NCI-H510A treated with DMSO at 0.1 percent for 48 hours (cell line): ENCODE measurements at places on chromosomes 7 and 10.

DNA sequence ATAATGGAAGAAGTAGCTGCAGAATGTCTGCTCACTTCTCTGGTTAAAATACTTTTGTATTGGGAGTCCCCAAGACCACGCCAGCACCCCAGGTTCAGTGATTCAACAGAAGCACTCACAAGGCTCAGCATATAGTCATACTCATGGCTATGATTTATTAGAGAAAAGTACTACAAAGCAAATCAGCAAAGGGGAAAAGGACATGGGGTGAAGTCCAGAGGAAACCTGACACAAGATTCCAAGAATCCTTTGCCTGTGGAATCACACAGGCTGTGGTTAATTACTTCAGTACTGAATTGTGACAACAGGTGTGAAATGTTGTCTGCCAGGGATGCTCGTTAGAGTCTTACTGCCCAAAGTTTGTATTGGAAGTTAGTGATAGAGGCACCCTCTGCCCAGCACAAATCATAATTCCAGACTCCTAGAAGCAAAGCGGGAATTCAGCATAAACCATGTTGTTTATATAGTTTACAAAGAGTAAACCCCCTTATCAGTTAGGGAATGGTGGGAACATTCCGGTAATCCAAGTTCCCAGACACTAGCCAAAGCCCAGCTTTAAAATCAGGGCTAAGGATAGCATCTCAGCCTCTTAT is 79.4 kb downstream of the HYCC1 start:
- DNase-seq = no peak

DNA sequence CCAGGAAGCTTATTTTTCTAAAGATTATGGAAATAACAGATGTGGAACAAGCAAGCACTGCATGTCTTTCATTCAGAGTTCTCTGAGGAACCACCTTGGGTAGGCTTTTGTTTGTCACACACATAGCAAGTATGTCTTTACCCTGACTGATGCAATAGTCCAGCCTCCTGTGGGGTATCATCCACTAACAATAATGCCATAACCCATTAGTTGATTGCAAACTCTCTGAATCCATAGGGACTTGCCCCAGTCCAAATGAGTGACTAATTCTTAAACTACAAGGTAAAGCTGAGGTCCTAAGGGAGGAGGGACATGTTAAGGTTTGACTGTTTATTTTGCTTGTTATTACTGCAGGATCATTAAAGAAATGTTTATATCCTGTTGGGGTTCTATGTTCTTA is 151.4 kb upstream of the PRPS1L1 start:
- no peak for DNase-seq

DNA sequence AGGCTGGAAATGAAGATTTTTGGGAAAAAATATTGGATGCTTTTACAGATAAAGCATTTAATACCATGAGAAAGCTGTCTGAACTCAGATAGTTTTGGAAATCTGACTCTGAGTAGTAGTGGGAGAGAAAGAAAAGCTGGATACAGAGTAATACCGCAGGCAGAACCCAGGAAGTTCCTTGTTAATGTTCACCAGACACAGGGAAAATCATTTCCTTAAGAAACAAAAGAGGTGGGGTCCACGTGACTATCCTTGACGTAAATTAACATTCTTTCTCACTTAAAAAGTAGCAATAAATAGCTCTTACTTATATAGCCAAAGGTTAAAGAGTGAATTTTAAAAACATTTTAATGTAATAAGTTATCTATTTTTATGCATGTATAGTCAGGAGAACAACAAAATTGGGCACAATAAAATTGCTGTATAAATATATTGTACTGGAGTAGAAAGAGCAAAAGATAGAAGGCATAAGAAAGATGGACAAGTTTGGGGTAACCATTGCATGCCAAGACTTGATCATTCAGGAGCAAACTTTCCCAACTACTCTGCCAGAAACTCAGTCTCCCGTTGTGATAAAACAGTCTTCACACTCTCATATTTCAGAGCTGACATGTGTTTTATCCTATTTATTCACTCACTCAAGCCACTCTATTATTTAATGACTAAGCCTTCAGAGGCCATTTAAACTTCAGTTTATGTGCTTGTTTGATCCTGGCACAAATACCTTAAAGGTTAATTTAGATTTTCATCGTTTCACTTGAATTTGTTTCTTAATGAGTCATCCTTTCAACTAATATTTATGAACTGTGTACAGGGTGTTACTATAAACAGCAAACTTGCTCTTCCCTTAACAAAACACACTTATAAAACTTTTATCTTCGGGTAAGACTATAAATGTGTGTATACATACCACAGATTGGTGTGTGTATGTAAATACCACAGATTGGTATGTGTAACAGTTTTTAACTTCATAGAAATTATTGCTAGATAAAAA is 143.1 kb downstream of the GNAI1 start:
- no peak for DNase-seq

- no peak for DNase-seq
Measured at GRCh38 chr7:26307226-26307625, 15.6 kb downstream of the SNX10 start.

- DNase-seq = no peak
Measured at GRCh38 chr10:68165643-68166042, 56.4 kb downstream of the MYPN start.

- DNase-seq = no peak
Measured at GRCh38 chr7:39360038-39360437, 206.2 kb upstream of the YAE1 start.

GRCh38 chr10:29304264-29304994 is 15.6 kb downstream of the LYZL1 start:
- peak; percentile 43 for DNase-seq

DNA sequence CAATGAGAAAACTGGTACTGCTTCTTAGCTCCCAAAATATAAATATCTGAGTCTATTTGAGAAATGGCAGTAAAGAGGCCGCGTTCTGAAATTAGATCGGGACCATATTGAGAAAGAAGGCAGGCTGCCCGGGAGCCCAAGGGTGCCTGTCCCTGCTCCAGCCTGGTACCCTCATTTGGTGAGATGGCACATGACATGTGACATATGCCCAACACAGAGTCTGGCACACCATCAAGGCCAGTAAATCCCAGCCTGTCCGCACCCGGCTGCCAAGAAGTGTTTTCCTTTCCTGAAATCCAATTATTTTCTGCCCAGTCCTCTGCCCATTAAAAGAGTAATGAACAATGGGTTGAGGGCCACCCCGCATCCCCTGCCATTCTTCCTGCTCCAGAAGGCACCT is 66.4 kb downstream of the CDH23 start:
- DNase-seq = no peak
